Mesenteric fat pad (tissue), 1 donor: ENCODE measurements at places on chromosomes 13 and 19. TPM values are rescaled to one million over a fixed set of nuclear protein-coding genes. Genes with fewer than 3 reads are reported as not detected.

RGS9BP gene
- total RNA-seq = not detected

ADGRE2 gene
- 10.9 TPM for total RNA-seq

PRR36 gene
- total RNA-seq = not detected

ZNF536 gene
- not detected for total RNA-seq

DNA sequence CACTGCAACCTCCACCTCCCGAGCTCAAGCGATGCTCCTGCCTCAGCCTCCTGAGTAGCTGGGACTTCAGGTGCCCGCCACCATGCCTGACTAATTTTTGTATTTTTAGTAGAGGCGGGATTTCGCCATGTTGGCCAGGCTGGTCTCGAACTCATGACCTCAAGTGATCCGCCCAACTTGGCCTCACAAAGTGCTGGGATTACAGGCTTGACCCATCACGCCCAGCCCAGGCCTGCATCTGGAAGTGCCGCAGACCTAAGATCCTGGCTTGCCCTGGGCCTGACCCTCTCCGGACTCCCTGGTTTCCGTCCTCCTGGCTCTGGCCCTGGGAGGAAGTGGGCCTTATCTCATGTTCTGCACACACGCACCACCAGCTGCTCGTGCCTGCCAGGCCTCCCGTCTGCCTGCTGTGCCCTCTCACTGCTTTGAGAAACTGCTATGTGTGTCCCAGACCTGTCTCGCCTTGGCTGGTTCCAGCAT lies 4.7 kb upstream of the PTGIR start:
- DNase-seq = no peak

DNA sequence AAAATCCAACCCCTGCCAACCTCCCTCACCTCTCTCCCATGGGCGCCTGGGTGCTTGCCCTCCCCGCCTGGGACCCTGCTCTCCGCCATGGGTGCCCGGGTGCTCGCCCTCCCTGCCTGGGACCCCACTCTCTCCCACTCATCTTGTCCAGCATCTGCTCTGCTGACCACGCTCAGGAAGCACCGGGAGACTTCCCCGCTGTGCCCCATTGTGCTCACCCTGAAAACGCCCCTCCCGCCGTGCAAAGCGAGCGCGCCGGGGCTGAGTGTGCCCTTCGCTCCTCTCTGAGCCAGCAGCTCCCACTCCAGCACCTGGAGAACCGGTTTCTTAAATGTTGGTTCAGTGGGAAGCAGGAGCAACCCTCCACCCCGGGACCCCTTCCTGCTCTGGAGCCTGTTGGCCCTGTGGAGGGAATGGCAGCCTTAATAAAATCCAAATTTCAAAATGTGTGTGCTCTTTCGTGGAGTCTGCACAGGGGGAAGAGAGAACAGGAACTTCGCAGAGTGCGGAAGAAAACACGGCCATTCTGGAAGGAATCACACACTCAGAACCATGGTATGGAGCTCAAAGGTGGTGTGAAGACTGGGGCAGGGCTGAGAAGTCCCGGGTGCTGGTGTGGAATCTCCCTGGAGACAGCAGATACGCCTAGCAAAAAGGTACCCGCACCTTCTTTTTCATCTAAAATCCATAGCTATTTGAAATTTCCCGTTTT lies 23.1 kb upstream of the CDC16 start:
- DNase-seq = no peak
